ENCODE measurements at places on chromosomes 7 and 10.

DNA sequence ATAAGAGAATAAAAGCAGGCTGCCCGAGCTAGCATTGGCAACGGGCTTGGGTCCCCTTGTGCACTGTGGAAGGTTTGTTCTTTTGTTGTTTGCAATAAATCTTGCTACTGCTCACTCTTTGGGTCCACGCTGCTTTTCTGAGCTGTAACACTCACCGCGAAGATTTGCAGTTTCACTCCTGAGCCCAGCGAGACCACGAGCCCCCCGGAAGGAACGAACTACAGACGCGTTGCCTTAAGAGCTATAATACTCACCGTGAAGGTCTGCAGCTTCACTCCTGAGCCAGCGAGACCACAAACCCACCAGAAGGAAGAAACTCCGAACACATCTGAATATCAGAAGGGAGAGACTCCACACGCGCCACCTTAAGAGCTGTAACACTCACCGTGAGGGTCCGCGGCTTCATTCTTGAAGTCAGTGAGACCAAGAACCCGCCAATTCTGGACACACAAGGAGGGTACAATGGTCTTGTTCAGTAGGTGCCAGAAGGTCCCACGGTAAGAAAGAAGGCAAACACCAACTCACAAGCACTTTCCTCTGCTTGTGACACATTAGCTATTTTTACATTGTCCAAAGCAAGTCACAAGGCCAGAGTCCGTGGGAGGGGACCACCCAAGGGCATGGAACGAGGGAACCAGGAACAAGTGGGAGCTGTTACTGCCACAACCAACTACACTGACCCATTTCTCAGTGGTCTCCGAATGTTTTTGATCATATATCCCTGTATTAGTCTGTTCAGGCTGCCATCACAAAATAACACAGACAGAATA is 29.2 kb upstream of the CACUL1 start:
- no peak for DNase-seq

- peak; percentile 39 for DNase-seq
These were observed 55.3 kb downstream of the CPVL start for GRCh38 chr7:29090836-29091601.

- DNase-seq, result no peak
These were observed 60.4 kb downstream of the LGI1 start for GRCh38 chr10:93818086-93818485.

- no peak for DNase-seq
These were observed 132.7 kb downstream of the CNOT4 start for GRCh38 chr7:135377171-135377570.
